Iris pigment epithelial cell (primary cell): ENCODE measurements at places on chromosomes 4 and X.

DNA sequence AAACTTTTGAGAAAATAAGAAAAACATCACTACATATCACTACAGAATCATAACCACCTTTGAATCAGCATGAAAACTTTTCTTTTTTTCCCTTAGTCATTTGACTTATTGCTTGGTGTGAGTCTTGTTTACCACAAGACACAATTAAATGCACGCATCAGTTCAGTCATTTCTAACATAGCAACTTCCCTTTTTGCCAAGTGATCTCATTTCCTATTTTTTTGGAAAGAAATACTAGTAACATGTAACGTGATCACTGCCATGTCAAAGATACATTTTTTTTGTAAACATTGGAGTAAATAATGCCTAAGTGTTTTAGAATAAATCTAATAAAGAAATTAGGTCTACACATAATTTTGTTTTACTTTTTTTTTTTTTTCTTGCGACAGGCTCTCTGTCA, 5.1 kb upstream of the CXCL8 start:
- DNase-seq, result peak; percentile 73

GRCh38 chr4:37317104-37317643, 72.6 kb downstream of the NWD2 start:
- DNase-seq, result no peak

DNA sequence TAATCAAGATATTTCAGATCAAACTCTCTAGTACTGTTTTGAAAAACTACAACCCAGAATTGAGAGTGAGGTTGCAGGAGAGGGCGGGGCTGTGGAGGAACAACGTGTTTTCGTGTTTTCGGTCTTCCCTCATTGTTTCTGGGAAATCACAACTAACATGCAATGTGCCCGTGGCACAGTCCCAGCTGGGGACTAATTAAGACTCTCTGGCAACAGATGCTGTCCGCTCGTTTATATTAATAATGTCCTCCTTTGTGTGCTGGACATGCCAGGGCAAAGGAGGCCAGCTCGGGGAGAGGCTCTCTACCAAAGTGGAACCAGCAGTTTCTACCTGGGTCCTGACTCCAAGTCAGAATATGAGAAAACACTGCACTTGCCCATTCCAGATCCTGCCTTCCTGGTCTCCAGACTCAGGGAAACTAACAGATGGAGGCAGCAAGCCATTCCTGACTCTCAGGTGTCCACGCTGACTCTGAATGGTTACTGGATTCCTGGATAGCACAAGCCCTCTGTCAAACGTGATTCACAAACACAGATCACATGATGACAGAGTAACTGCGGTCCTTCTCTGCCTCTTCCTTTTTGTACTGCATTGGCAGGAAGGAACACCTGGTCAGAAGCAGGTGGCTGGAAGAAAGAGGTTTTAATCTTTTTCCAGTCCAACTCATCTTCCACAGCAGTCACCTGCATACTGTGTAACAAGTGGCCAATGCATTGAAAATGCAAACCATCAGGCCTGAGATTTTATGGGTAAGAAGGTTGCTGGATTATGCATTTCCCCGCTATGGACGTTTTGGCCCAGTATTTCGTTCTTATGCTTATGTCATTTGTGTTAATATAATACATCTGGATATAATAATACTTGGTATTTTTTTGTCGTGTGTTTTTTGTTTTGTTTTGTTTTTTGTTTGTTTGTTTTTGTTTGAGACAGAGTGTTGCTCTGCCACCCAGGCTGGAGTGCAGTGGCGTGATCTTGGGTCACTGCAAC, 65.0 kb downstream of the COQ2 start:
- no peak for DNase-seq

GRCh38 chrX:84258708-84259107, 70.7 kb upstream of the RPS6KA6 start:
- no peak for DNase-seq

DNA sequence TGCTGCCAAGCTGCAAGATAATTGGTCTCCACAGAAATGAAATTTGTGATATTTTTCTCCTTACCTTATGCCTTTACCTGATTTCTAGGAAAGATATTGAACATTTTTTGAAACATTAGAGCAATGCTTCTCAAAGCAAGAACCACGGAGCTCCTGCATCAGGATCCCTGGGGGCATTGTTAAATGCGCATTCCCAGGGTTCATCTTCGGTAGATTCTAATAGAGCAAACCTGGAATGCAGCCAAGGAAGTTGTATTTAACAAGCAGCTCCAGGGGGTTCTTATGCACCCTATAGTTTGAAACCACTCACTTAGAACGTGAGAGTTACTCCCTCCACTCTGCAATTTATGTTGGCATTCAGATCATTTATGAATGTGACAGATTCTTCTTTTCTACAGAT, 126.2 kb downstream of the SLC39A8 start:
- no peak for DNase-seq

DNA sequence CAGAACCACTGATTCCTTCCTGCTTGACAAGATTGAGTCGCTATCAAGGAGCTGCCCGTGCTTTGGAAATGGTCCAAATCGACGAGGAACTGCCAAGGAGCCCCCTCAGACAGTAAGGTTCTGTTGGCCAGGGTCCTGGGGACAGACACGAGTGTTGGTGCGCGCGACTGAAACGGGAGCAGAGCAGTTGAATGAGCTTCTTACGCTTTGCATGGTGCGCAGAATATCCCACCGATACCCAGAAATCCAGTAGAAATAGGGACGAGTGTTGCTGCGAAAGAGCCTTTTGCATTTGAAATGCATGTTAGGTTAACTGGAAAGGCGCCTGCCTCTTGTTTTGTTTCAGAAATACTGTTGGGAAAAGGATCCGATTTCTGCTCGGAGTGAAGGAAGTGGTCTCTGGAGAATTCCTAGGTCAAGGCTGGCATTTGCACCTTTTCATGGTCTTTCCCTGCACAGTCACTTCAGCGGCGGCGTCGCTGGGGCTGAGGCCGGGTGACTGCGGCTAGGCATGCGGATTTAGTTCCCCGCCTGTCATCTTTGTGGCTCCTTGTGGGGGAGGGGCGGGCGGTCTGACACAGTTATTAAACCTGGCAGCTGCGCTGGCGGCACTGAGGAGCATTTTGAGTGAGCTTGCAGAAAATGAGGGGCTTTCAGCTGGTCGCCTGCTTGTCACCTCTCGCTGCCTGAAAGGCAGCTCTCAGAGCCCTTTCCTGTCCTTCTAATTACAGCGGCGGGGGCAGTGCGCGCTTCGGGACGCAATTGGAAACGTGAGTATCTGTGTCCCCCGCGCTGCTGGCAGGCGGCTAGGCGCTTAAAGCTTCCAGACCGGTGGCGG, 51.5 kb upstream of the TRIM2 start:
- peak; percentile 48 for DNase-seq

DNA sequence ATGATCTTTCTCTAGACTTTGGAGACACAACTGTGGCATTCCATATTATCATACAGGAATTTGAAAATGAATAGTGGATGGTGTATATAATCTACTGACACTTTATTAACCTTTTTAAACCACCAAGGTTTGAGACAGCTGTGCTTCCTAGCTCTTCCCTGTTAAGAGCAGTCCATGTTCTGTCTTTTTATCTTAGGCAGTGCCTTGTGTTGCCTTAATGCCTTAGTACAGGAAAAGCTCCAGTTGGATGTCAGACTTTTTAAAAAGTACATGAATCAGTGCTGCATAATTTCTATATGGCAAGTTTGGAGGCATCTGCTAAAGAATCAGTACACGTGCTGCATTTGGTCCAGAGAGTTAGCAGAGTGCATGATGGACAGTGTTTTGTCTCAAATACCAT, 45.1 kb downstream of the OCRL start:
- DNase-seq, result no peak

GRCh38 chrX:7061429-7061828, 86.1 kb upstream of the STS start:
- DNase-seq, result peak; percentile 62

DNA sequence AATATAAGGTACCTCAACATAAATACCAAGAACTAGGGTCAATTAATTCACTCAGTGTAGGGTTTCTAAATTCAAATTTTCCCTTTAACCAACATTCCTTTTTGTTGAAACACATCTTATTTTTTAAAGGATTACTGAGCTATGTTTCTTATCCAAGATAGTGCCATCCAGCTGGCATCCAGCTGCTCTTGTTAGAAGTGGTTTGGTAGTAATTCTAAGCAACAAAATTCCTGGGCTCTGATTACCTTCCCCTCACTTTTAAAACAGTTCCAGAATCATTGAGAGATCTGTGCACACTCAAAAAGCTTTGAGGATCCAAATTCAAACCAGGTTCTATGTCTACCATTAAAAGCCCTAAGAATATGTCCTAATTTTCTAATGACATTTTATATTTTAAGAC, 583.7 kb downstream of the TRIML1 start:
- DNase-seq, result no peak

DNA sequence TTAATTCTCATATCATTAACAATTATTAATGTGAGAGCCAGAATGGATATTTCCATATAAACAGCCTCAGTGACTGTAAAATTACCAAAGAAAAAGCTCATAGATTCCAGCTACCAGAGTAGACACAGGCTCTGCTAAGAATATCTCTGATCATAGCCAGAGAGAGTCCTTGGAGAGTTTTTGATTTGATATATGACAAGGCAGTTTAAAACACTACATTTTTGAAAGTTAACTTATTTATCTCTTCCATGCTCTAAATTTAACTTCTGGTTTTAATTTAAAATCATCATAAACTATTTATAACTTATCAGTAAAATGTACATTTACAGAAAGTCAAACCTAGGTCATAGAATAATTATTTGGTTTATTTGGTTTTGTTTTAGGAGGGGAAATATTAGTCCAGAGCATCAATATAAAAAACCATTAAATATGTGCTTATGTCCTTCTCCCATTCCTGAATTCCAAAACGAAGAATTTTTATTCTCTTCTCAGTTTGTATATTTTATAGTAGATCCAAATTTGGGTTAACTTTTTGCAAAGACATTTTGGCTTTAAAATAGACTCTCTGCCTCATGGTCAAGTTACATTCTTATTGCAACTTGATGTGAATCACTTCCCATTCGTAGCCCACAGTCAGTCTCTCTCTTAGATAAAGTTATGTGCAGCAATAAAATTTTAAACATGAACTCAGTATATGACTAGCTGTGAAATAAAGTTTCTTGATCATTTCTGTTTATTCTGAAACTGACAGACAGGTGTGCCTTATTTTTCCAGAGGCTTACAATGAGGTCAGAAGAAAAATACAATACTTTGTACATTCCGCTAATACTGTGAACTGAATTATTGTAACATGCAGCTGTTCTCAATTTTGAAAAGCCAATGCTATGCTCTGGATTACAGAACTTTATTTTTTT, 267.1 kb downstream of the PAPSS1 start:
- DNase-seq, result peak; percentile 49

DNA sequence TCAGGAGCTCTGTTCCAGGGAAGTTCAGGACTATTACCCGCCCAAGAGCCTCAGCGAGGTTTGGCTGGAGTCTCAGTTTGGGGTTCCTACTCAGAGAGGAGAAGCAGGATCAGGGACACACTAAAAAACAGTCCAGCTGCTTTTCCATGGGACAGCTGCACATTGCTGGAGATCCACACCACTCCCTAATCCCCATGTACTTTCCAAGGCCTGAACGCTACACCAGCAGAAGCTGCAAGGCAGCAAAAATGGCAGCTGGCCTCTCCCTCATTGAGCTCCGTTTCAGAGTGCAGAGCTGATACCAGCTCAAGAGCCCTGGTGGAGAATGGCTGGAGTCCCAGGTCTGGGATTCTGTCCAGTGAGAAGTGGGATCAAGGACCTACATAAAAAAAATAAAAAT, 551.2 kb upstream of the PABPC5 start:
- DNase-seq, result no peak

- peak; percentile 56 for DNase-seq
Measured at GRCh38 chr4:47061435-47061834, 30.1 kb downstream of the GABRB1 start.

DNA sequence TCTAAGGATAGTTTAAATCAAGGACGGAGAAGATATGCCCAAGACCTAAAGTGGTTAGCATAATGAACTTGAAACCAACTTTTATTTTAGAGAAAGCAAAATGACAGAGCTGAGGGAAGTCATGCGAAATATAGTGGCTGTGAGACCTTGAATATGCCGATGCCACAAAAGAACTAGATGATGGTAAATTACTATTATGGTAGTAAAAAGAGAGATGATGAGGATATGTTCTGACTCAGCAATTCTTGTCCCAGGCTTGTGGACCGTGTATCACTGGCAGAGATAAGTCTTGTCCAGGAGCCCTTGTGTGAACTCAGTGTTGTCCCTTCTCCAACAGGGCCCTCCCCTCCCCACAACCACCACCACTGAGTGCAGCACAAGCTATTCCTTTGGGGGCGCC, 1605.6 kb upstream of the TENM3 start:
- no peak for DNase-seq

DNA sequence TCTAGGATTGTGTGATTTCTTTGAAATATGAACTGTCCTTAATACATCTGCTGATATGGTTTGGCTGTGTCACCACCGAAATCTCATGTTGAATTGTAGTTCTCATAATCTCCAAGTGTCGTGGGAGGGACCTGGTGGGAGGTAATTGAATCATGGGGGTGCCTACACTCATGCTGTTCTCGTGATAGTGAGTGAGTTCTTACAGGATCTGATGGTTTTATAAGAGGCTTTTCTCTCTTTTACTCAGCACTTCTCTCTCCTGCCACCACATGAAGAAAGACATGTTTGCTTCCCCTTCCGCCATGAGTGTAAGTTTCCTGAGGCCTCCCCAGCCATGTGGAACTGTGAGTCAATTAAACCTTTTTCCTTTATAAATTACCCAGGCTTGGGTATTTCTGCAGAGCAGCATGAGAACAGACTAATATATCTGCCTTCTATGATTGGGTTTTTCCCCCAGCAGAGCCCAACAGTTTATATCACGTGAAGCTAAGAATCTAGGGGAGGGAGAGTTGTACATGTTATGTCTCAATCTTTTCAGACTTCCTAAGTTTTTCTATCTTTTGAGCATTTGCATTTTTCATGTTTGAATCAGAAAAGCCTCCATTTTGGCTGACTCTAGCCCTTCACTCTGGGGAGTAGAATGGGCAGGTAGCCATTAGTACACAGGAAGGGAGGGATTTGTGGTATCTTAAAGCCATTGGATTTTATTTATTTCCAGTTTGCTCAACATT, 58.9 kb downstream of the PLAC1 start:
- DNase-seq, result peak; percentile 83

GRCh38 chrX:148567229-148567628, 66.8 kb downstream of the AFF2 start:
- DNase-seq, result peak; percentile 9

GRCh38 chrX:111869639-111870034, 6.3 kb upstream of the TRPC5OS start:
- DNase-seq, result peak; percentile 52

- DNase-seq, result no peak
Measured at GRCh38 chr4:98801259-98801725, 127.6 kb downstream of the EIF4E start.

GRCh38 chr4:121217351-121217750, 53.2 kb upstream of the TNIP3 start:
- peak; percentile 90 for DNase-seq
